ENCODE measurements at places on chromosomes 6 and 20. TPM values are rescaled to one million over a fixed set of nuclear protein-coding genes. Genes with fewer than 3 reads are reported as not detected.

Gene TPBG
- 3.1 TPM for polyA plus RNA-seq

- DNase-seq = no peak
Measured at GRCh38 chr6:6409397-6410030, 89.1 kb upstream of the F13A1 start.

Gene NFKBIL1
- 22.2 TPM for polyA plus RNA-seq

GRCh38 chr6:23316131-23316530, 746.8 kb downstream of the HDGFL1 start:
- DNase-seq = no peak

Gene SCUBE3
- polyA plus RNA-seq = 1.2 TPM
